Stimulated activated CD8-positive, alpha-beta memory T cell treated with anti-CD3 and anti-CD28 coated beads, Interleukin-2, amount 100 ng/mL, for 1 hour (primary cell): ENCODE measurements at places on chromosomes 2 and 18.

DNA sequence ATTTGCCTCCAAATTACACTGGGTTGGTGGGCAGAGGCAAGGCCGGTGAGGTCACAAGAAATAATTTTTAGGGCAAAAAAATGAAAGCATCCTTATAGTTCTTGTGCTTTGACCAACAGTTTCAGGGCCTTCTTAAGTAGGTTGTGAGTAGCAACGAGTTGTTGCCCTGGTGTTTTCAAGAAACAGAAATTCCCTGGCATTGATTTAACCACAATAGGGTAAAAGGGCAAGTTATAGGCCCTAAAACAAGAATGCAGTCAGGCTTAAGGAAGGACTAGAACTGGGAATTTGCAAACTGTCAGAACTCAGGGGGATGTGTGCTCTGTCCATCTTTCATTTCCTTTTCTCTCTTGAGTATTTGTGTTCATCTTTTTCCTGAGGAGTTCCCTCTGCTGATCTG is 46.1 kb upstream of the STPG4 start:
- no peak for DNase-seq

GRCh38 chr2:145194673-145195072 is 674.8 kb upstream of the ZEB2 start:
- no peak for DNase-seq

DNA sequence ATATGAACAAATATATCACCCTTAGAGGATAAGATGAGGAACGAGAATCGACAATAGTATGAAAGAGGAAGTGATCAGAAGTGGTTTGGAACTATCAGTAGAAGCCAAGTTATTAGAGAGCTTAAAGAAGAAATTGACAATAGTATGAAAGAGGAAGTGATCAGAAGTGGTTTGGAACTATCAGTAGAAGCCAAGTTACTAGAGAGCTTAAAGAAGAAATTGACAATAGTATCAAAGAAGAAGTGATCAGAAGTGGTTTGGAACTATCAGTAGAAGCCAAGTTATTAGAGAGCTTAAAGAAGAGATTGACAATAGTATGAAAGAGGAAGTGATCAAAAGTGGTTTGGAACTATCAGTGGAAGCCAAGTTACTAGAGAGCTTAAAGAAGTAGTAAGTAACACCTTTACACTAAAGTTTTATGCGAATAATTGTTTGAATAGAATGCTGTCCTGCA is 175.5 kb downstream of the ZNF407 start:
- no peak for DNase-seq

GRCh38 chr2:206023183-206023582 is 62.8 kb downstream of the INO80D start:
- no peak for DNase-seq

- DNase-seq: no peak
These were observed 17.1 kb downstream of the DYNAP start for GRCh38 chr18:54608028-54608642.

GRCh38 chr2:220227266-220227920 is 600.0 kb downstream of the SLC4A3 start:
- DNase-seq: no peak

GRCh38 chr2:33051586-33052360 is 105.0 kb downstream of the LTBP1 start:
- DNase-seq: no peak

- no peak for DNase-seq
These were observed 21.1 kb downstream of the EMX1 start for GRCh38 chr2:72938455-72938854.

GRCh38 chr2:46377101-46377581 is 79.9 kb downstream of the EPAS1 start:
- DNase-seq: no peak

DNA sequence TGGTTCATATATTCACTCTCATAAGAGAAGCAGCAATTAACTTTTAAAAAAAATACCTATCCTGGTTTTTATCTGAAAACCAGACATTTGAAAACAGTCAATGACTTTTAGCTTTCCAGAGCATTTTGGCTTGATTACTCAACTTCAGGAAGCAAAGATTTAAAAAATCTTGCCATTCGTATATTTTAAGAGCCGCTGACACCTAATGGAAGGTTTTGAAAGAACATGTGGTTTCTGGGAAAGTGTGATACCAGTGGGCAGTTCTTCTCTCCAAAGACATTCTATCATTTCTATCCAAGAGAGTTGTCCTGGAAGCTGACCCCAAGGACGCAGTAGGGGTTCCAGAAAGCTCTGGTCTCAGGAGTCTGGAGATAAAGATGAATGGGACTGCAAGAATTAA is 234.7 kb downstream of the TTC32 start:
- no peak for DNase-seq

GRCh38 chr2:120901201-120901600 is 165.5 kb downstream of the GLI2 start:
- DNase-seq: no peak

- DNase-seq: no peak
These were observed 41.6 kb downstream of the NIFK start for GRCh38 chr2:121695171-121695451.

- DNase-seq: no peak
These were observed 223.4 kb upstream of the SMAD2 start for GRCh38 chr18:48153613-48154481.

DNA sequence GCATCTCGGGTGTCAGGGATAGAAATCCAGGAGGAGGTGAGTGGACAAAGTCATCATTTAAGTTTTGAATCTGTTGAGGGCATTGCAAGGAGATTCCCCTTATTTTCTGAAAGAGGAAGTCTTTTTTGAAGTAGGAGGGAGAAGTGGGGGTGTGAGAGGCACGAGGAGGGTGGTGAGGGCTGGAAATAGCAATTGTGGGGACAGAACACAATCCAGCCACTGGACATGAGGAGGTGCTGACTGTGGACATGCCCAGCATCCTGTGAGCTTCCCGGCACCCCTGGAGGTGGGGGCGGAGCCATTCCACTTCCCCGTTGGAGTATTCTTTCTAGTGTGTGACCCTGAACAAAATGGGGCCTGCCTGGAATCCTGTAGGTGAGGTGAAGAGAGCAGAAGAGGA is 310.7 kb upstream of the EPAS1 start:
- DNase-seq: no peak

DNA sequence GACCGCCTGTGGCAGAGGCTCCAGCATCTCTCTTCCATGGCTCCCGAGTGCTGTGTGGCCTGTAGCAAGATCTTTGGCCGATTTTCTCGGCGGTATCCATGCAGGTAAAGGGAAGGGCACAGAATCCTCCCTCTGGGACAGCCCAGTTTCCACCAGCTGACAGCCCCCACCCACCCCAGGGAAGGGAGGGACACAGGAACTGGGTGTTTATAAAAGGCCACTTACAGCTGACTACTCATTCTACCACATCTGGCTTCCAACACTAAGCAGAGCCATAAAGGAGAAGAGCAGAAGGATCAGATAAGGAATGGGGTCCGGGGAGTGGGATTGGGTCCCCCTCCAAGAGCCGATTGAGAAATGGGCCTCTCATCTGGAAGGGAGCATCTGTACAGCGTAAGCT is 20.2 kb downstream of the RUFY4 start:
- no peak for DNase-seq

DNA sequence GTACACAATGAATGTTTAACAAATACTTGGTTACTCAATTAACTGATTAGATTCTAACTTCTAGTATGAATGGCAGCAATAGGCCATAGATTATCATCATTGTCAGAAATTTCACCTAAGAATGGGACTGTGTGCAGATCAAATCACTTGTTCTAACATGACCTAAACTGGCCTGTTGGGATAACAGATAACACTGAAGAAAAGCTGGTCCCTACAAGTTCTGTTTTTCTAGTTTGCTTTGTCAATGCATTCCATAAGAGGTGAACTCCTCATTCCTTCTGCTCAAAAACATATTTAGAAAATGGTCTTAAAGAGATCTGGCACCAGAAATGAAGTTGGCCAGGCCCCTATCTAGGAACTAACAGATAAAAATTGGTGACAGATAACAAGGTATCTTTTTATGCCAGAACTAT is 175.4 kb downstream of the THADA start:
- no peak for DNase-seq

DNA sequence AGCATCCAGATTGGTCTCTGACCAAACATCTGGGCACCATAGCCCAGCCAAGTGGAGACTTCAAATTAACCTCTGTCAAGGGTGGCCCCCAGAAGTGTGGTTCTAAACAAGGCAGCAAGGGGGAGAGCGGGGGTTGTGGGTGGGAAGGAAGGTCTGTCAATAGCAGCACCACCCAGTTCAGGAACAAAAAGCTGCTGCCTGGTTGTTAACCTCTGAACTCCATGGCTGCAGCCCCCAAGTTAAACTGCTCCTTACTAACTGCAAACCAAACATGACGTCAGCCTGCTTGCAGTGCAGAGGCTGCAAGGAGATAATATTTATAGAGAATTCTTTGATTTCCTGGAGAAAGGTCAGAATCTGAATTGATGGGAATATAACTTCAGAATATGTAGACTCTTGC is 76.5 kb downstream of the ARL4C start:
- DNase-seq: no peak

DNA sequence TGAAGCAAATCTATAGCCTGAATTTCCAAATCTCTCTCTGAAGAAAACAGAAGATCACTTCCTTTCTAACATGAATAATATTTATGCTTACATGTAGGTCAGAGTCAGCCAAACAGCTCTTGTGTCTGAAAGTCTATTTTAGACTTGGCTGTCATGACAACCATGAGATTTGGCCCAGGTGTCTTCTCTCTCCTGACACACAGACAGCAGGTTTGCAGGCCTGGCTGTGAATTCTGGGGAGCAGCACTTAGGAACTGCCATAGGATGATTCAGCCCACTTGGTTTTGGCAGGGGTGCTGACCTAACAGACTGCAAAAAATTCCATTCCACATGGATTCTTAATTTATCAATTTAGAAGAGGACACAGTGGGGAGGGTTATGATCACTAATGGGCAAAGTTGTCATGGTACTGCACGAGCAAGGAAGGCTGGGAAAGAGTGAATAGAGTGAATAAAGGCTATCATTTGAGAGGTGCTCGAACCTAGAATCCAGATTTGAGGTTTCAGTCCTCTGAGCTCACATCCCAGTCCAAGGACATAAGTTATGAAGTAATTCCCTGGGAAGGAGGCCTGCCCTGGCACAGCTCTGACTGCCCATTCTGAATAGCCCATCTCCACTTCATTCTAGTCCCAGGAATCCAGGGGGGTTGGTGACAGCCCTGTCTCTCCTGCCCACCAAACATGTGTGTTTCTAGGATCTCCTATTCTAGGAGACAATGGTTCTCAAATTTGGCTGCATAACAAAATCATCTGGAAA is 453.9 kb upstream of the TRIB2 start:
- no peak for DNase-seq

- DNase-seq: no peak
These were observed 125.2 kb downstream of the SH3BP4 start for GRCh38 chr2:235077046-235077445.

DNA sequence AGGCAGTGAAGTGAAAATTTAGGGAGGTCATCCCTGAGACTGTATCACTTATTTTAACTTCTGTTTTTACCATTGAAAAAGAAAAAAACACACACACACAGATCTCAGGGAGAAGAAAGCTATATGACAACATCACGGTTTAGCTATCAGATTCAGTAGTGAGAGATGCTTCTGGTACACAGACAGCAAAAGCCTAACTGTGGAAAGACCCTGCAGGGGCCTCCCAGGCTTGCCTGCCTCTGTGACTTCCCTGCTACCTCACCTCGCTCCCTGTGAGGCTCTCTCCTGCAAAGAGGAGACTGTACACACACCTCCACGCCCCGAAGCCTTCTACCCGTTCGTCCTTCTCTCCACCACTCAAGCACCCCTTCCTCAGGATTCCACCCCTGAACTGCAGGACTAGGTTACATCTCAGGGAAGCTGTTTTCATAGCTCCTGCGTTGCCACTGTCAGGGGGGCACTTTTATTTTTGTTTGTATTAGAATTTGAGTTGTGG is 86.3 kb downstream of the EPB41L3 start:
- DNase-seq: no peak

- DNase-seq: no peak
These were observed 123.0 kb upstream of the THUMPD2 start for GRCh38 chr2:39902103-39902502.

DNA sequence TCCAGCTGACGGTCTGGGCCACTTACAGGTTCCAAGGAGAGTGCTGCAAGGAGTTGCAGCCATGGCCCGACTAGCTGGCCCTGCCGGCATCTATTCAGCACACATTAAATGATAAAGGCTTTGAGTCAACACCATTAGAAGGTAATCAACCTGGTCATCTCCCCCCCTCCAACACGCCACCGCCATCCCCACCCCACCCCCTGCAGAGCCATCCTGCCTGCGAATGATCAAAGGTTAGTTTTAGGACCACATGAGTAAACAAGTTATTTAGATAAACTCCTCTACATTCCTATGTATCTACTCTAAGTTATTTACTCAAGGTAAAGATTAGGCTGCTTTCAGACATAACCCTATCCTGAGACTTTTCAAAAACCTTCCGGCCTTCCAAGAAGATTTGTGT is 349.3 kb upstream of the SLC39A10 start:
- DNase-seq: no peak

GRCh38 chr2:151204756-151205155 is 56.9 kb downstream of the RBM43 start:
- DNase-seq: no peak

DNA sequence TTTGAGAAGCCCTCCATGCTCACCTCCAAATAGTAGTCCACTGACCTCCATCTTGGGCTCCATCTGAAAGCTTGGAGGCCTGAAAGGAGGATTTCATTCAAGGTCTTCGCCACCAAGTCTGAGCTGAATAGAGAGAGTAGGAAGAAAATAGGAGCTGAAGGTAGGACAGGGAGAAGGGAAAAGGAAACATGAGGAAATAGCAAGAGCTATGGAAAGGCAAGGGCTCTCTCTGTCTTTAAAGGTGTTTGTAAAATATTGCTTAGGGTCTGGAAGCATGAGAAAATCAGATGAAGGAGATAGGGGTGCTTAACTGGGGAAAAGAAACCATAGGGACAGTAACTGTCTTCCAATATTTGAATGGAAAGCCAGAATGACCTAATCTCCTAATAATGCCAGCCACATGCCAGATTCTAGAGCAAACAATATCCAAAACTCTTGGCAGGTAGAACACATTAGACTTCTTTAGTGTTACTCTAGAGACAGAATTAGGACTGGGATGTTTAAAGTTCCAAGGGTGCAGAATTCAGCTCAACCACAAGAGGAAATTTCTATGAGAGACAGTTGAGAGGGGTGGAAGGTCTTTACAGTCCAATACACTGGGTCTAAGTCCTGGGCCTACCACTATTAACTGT is 67.4 kb downstream of the NAB1 start:
- DNase-seq: no peak

DNA sequence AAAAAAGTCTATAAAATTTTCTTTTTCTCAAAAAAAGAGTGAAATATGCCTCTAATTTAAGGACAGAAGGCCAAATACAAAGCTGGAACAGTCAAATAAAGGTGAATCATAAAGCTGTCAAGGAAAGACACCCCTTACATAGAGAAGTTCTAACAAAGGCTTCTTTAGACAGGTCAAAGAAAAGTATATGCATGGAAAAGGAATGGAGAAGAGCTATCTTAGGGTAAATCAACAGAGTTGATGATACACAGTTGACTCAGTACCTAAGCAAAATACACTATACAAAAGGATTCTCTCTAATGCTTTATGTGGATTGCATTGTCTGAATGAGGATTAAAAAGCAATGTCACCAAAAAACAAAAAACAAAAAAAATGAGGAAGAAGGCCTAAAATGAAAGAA is 214.8 kb downstream of the TXNL1 start:
- DNase-seq: no peak
